ENCODE measurements at places on chromosomes 4 and X.

DNA sequence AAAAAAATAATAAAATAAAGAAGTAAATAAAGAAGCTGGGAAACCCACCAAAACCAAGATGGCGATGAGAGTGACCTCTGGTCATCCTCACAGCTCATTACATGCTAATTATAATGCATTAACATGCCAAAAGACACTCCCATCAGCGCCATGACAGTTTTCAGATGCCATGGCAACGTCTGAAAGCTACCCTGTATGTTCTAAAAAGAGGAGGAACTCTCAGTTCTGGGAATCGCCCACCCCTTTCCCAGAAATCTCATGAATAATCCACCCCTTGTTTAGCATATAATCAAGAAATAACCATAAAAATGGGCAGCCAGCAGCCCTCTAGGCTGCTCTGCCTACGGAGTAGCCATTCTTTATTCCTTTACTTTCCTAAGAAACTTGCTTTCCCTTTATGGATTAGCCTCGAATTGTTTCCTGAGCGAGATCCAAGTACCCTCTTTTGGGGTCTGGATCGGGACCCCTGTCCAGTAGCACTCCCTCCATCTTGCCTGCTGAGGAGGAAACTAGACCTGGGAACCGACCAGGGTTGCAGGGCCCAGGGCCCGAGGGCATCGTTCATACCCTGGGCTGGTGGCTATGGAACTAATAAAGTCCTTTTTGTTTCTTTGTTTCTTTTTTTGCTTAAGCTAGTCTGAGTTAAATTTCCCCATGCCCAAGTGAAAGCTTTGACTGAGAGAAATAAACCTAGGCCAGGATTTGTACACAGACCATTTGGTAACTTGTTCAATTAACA, 30.9 kb downstream of the HTT-AS start:
- DNase-seq, result no peak

GRCh38 chr4:182549356-182549755, 306.2 kb downstream of the TENM3 start:
- no peak for DNase-seq

DNA sequence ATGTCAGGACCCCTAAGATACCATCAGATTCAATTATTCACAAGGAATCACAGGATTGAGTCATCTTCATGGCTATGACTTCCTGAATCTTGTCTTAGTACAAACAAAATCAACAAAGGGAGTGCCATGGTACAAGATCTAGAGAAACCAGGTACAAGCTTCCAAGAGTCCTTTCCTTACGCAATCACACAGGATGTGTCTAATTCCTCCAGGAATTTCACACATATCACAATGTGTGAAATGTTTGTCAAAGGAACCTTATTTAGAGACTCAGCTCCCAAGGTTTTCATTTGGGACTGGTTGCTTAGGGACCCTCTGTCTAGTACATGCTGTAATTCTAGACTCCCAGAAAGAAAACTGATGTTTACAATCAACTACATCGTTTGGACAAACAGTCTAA, 83.0 kb downstream of the MAB21L2 start:
- DNase-seq, result no peak

- DNase-seq, result no peak
Measured at GRCh38 chr4:172392741-172393140, 579.5 kb downstream of the GALNTL6 start.

GRCh38 chrX:120781403-120781802, 94.3 kb downstream of the CT47B1 start:
- DNase-seq, result no peak

GRCh38 chr4:15765910-15766697, 12.0 kb upstream of the CD38 start:
- no peak for DNase-seq

DNA sequence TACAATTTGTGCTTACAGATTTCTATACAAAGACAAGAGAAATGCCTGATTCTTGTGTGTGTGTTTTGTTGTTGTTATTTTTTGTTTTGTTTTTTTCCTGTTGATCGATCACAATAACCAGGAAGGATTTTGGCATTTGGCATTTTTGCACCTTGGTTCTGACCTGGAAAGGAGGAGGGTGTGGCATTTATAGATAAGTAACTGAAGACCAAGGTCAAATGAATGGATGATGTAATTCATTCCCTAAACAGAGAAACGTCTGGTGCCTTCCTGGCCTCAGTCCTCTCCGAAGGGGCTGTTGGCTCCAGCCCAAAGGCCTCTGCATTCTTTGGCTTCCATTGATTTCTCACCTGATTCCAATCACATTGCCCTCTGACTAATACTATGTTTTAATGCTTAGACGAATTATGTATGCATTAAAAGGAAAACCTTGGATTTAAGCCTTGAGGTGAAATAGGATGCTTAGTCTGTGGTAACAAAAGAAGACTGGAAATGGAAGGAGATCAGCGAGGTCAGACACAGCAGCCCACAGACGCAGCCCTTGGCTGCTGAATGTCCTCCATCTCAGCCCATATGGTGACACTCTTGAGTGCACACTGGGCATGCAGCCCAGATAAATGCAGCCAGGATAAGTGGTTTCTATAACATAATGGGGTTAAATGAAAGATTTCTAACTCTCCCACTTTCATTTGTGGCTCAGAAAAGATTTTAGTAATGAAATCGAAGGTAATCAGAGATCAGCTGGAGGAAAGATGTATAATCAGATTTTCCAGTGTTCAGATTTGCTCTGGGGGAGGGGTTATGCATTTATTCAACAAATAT, 60.5 kb upstream of the TRIM2 start:
- DNase-seq, result peak; percentile 69

- no peak for DNase-seq
Measured at GRCh38 chr4:41081847-41082246, 132.5 kb downstream of the APBB2 start.

GRCh38 chr4:1412376-1413203, 6.3 kb upstream of the NKX1-1 start:
- no peak for DNase-seq
